Activated T-cell treated with anti-CD3 and anti-CD28 coated beads, Interleukin-2, amount 50 U/mL, for 24 hours (primary cell): ENCODE measurements at places on chromosomes 3 and 15.

DNA sequence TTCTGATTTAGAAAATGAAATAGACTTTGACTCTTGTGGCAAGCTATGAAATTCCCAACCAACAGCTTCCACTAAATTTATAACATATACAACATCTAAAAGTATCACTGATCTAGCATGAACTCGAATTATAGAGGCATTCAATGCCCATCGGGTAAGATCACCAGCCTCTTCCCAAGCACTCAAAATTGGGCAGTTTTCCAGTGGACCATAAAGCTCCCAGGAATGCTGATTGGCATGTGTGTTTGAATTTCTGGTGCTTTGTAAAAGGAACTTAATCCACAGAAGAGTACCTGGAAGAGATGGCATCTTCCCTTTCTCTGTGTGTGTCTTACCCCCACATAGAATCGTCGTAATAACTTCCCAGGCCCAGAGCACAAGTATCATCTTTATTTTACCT, 10.0 kb downstream of the LRTM1 start:
- DNase-seq = no peak

GRCh38 chr3:122913539-122914100, 113.9 kb downstream of the SEMA5B start:
- DNase-seq = no peak

- no peak for DNase-seq
Observed at GRCh38 chr3:150545419-150546225, 674 bp downstream of the SERP1 start.

DNA sequence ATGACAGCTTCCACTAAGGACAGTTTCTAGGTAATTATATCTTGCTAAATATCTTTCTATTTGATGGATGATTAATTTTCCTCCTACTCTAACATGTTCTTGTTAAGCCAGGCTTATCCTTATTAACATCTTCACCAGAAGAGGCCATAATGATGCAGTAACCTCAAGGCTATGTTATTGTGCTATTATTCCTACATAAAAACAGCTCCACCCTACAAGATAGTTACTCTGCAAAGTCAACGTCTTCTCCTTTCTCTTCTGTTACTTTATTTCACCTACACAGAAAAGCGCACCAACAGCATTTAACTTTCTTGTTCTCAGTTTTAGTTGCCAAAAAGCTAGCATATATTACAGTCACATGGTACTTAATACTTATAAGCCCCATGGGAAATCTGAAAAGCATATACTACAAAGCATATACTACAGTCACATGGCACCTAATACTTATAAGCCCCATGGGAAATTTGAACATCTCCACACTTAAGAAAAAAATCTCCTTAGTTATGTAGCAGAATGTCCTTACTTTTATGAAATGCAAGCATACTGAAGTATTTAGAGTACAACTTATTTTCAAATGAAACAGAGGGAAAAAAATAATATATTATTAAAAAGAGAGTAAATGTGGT, 13.4 kb downstream of the ADAM10 start:
- no peak for DNase-seq

DNA sequence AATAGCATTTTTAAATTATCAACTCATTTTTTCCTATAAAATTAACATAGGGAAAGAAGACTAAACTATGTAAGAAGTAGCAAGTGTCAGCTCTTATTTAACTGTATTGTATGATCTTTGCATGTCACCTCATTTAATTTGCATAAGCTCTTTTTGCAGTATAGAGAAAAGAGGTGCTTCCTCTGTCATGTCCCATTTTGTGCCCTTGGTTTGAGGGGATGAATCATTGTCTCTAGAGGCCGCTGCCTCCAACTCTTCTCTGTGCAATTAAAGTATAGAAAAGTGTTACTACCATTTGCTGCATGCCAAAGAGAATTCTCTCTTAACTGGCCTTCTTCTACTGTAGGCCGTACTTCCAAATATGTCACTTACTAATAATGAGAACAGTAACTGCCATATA, 93.4 kb downstream of the LRRC28 start:
- no peak for DNase-seq

- DNase-seq = no peak
Observed at GRCh38 chr3:108528459-108529252, 18.3 kb upstream of the MYH15 start.

DNA sequence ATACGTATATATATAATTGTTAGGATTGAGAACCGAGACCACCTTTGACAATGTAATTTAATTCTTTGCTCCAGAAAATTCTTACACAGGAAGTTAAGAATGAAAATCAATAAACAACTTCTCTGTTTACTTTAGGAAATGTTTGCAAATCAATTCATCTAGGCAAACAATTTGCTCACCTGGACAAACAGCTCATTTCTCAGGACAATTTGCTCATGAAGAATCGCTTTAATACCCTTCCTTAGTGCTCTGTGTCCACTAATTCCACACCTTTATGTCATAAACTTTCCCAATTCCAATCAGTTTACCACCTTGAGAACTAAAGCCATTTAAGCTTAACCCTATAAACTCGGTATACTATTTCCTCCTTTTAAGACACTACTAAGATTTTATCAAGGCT, 292.2 kb downstream of the BCHE start:
- DNase-seq = no peak

- DNase-seq = no peak
Observed at GRCh38 chr15:95826412-95827195, 503.9 kb upstream of the NR2F2 start.

DNA sequence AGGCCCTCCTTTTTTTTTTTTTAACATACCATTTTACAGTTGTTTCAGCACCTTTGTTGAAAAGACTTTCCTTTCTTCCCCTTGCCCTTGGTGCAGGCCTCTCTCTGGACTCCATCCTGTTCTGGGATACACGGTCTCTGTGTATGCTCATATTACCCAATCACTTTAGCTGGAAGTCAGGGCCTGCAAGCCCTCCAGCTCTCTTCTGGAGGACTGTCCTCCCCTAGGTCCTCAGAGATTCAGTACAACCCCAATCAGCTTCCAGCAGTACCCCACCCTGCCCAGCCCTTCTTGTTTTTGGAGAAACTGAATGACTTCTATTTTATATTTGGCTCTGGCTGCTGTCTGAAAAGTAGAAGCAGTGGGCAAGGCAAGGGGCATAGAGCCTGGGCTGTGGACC, 270.8 kb downstream of the KLF13 start:
- no peak for DNase-seq

DNA sequence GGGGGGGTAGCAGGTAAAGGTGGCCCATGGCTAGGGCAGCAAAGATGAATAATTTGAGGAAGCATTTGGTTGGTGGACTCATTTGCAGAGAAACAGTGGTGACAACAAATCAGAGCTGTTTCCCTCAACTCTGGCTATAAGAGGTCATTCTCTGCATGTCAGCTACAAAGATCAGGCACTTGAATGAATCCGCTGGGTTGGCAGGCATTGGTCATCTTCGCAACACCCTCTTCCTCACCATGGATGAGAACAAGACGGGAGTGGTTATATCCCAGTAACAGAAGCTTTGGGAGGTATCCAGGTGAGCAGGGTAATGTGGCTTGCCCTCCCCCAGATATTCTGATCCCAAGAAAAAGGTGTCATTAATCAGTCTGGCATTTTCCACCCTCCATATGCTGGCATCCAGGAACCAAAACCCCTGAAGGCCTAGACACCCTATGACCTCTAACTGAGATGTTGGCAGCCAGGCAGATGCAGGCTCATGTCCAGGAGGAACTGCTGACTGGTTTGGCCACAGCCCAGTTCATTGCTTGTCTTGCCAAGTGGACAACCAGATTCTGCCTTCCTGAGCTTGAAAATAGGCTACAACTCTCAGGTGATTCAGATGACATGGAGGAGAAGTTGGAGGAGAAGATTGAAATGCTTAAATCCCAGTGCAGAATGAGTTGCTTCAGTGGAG, 108.9 kb upstream of the TRIM42 start:
- no peak for DNase-seq

- DNase-seq = no peak
Observed at GRCh38 chr15:101062063-101062462, 142.9 kb downstream of the LRRK1 start.

DNA sequence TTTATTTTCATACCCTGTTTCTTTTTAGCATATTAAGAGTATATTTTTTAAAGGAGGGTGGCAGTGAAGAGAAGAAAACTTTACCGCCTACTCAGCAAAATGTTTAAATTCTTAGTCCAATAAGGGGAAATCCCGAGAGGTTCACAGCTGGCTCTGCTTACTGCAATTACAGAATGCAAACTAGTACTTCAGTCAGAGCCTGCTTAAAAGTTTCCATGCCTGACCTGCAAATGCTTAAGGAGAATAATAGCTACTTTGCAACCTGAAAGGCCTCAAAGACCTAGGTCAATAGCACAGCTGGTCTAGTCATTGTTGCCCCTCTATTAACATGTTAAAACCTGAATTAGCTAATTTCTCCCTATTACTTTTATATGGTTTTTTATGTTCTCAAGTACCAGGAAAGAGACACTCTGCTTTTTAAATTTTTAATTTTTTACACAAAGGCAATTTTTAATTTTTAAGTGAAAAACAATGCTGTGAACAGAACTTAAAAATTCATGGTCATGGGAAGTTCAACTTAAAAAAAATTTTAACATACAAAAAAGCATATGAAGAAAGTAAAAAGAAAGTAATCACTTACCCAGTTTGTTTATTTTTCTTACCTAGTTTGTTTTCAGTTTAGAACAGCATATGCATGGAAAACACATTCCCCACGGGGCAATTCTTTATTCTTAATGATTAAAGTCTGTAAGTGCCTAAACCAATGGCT, 79.2 kb downstream of the P3H2 start:
- DNase-seq = no peak

- DNase-seq = no peak
Observed at GRCh38 chr3:38255627-38256026, 10.0 kb upstream of the SLC22A13 start.

GRCh38 chr3:65401359-65402305, 637.1 kb downstream of the MAGI1 start:
- no peak for DNase-seq

DNA sequence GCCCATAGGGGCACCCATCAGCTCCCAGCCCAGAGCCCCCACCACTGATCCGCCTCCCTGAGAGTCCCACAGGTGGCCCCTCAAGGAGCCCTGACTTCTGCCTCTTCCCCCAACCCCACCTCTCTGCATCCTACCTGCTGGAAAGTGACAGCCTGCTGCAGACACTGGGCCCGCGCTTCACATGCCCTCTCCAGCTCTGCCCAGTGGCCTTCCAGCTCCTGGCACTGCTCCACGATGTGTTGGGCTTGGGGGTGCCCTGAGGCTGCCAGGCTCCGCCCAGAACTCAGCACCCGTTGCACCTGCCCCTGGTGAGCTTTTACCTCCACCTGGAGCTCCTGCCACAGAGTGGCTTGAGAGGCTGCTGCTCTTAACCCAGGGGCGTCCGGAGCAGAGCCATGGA, 20.1 kb downstream of the SPTBN5 start:
- DNase-seq = no peak

DNA sequence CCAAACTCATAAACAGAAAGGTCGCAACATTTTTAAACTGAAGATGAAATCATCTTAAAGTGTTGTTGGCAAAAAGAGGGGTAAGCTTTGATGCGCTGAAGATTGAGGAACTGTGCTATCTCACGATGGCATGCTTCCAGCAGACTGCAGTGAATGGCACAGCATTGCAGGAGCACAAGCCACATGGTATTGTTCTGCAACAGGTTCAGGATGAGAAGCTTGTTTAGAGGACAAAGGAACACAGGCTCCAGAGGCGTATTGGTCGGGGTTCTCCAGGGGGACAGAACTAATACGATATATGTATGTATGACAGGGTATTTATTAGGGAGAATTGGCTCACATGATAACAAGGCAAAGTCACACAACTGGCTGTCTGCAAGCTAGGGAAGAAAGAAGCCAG, 13.8 kb upstream of the PLD1 start:
- DNase-seq = no peak

DNA sequence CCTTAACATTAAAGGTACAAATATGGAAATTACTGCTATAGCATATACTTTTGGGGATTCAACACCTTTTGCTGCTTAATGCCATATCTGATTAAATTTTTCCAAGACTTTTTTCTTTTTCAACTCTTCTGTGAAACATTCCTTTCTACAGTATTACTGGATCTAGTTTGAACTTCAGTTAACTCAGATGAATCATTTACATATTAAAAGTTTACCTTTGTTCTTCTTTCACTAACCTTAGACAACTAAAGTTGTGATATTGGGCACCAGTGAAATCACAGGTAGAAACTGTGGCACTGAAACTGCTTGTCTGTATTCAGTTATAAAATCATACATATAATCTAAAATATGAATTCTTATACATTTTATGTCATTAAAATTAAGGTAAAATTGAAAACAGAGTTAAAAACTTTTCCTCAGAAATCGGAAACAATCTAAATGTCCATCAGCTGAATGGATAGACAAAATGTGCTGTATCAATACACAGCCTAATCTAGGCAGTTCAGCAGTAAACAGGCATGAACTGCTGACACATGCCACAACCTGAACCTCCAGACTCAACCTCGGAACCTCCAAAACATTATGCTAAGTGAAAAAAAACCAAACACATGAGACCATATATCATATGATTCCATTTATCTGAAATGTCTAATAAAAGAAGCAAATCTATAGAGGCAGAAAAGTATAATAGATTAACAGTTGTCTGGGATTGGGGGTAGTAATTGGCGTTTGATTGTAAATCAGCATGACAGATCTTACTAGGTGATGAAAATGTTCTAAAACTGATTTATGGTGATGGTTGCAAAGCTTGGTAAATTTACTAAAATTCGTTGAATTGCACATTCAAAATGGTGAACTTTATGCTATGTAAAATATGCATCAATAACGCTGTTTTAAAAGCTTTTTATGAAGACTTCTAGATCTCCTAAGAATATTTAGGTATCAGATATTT, 50.0 kb downstream of the PPARG start:
- DNase-seq = no peak

GRCh38 chr3:191336833-191337232, 6.5 kb upstream of the UTS2B start:
- no peak for DNase-seq

GRCh38 chr15:70347321-70348225, 249.9 kb upstream of the TLE3 start:
- DNase-seq = no peak

GRCh38 chr15:70495991-70496599, 267.3 kb downstream of the UACA start:
- DNase-seq = peak; percentile 32

- no peak for DNase-seq
Observed at GRCh38 chr15:48355377-48355776, 24.1 kb downstream of the DUT start.

DNA sequence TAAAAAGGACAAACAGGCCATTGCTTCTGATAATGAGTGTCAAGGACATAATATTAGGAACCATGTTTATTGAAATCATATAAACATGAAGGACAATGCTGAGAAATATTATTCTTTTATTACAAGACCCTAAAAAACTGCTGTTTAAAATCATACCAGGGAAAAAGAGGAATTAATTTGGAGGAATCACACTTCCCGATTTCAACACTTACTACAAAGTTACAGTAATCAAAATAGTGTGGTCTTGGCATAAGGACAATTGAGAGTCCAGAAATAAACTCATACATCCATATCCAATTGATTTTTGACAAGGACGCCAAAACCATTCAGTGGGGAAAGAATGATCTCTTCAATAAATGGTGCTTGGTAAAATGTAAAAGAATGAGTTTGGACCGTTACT, 13.0 kb downstream of the CYP1A1 start:
- no peak for DNase-seq

GRCh38 chr3:185164428-185165217, 11.8 kb upstream of the C3orf70 start:
- DNase-seq = no peak
